HepG2 (cell line): ENCODE measurements at places on chromosomes 5 and 9. TPM values are rescaled to one million over a fixed set of nuclear protein-coding genes. Genes with fewer than 3 reads are reported as not detected.

- no peak for DNase-seq
Measured at GRCh38 chr5:21678526-21678925, 1174.6 kb downstream of the CDH12 start.

DNA sequence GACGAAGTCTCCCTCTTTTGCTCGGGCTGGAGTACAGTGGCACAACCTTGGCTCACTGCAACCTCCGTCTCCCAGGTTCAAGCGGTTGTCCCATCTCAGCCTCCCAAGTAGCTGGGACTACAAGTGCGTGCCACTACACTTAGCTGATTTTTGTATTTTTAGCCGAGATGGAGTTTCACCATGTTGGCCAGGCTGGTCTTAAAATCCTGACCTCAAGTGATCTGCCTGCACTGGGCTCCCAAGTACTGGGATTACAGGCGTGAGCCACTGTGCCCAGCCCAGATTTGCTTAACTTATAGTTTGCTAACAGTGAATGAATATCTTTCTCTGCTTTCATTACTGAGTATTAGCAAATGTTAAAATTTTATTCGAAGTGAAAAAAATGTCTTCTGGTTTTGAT lies 84.3 kb downstream of the VPS13A start:
- DNase-seq, result no peak

DNA sequence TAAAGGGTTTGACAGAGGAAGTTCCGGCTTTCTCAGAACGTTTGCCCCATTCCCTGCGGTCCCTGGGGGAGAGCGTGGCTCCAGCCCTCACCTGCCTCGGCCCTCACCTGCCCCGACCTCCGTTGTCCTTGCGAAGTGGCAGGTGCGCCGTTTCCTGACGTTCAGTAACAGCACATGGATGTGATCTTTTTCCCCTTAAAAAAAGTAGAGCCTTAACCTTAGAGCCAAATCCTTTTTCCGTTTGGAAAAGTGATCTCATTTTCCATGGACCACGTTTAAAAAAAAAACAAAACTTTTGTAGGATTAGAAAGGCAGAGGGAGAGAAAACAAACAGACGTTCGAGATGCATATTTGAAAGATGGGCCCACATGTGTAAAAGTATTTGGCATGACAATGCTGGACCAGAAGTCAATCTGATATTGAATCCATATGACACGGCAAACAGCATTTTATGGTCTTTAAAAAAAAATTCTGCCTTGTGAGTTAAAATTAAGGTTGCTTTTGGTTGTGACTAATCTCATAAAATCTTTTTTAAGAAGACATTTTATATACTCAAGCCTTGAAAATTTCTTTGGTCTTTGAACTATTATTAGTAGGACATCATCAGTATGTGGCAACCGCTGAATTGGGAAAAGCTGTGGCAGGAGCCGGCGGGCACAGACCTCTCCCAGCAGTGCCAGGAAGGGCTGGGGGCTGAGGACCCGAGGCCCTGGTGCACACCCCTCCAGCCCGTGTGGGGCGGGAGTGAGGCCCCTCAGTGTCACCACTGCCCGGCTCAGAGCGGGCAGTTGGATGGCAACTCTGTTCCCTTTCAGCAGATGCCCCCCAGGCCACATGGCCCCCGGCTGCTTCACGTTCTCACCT lies 42.5 kb upstream of the EXOC3 start:
- DNase-seq, result no peak

The KIF12 gene
- 12.5 and 14.8 TPM in 2 replicates for polyA plus RNA-seq

The PCDHGA1 gene
- 0.40 TPM in 2 replicates for polyA plus RNA-seq

The TMEM267 gene
- polyA plus RNA-seq, result 8.0 and 8.9 TPM in 2 replicates

The RAPGEF1 gene
- polyA plus RNA-seq, result 38.9 and 46.6 TPM in 2 replicates

The TRIM32 gene
- polyA plus RNA-seq, result 6.5 and 6.9 TPM in 2 replicates

DNA sequence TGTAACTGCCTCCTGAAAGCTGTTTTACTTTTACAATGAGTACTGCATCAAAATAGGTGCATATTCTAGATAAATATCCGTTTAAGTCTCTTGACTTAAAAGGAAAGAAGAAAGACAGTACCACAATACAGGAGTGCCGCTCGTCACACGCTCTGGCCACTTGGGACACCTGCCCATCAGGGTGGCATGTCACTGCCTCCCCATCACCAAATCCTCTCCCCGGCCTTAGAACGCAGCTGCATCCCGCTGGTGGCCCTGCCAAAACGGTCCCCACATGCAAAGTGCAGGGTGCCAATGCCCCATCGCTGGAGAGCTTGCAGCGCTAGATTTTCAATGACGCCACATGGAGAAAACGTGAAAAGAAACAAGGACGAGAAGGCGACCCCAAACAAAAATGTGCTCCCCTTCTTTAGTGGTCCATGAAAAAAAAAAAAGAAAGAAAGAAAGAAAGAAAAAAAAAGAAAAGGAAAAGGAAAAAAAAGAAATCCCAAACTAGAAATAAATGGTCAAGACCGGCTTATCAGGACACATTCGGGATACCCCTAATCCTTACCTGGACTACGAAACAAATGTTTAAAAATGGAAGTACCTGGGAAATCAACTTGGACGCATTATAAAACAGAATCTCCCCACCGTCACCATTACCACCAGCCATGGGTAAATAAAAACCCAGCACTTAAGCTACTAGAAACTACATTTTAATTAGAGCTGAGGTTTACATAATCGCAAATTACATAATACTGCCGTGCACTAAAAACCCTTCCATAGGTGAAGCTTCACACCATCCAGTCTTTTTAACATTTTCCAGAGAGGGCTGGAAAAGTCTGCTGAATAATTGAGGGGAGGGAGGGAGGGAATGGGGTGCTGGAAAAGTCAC lies 1.0 kb downstream of the ANKH start:
- DNase-seq, result no peak

The IRX4 gene
- polyA plus RNA-seq, result not detected in 2 replicates

GRCh38 chr5:72654231-72654630 lies 147.0 kb upstream of the ZNF366 start:
- DNase-seq, result no peak

- no peak for DNase-seq
Measured at GRCh38 chr5:134411228-134411545, 494 bp downstream of the CDKN2AIPNL start.

GRCh38 chr9:80791836-80792235 lies 897.5 kb downstream of the TLE1 start:
- no peak for DNase-seq
